Stimulated activated CD4-positive, alpha-beta T cell treated with anti-CD3 and anti-CD28 coated beads, Interleukin-12 subunit alpha, Interleukin-12 subunit beta, amount 100 ng/mL, for 24 hours (primary cell): ENCODE measurements at places on chromosomes 12 and 14.

DNA sequence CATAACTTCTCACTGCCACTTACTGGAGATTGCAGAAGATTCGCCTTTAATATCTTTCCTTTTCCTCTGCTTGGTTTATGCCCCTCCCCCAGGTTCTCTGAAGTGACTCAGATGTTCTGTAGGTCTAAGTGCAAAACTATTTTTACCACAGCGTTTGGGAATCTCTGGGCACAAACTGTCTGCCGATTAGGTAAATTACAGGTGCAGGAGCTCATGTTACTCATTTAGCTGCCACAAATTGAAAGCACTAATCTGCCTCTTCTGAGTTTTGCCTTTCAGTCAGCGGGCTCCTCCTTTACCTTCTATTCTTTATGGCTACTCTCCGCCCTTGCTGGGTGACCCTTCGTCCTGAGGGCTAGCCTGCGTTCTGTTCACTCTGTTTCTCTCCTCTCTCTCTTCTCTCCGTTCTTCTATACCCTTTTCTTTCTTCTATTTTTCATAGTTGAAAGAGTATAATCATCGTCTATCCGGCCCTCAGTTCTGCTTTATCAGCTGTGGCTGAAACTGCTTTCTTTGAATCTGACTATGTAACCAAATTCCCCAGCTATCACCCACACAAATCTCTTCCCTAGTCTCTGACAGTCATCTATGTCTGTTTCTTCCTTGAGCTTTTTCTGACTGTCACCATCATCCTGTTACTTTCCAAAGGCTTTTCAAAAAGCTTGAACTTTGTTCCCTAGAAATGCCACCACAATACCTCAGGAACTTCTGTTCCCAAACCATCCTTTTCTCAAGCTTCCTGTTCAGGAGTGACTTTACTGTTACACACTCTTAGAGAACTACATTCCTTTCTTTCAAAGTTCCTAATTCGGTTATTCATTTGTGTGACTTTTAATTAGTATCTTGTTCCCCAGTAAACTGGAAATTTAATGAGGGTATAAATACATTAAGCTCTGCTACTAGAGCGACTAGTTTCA is 4.3 kb upstream of the MYF6 start:
- no peak for DNase-seq

- no peak for DNase-seq
These were observed 24.2 kb upstream of the INF2 start for GRCh38 chr14:104665114-104665656.

DNA sequence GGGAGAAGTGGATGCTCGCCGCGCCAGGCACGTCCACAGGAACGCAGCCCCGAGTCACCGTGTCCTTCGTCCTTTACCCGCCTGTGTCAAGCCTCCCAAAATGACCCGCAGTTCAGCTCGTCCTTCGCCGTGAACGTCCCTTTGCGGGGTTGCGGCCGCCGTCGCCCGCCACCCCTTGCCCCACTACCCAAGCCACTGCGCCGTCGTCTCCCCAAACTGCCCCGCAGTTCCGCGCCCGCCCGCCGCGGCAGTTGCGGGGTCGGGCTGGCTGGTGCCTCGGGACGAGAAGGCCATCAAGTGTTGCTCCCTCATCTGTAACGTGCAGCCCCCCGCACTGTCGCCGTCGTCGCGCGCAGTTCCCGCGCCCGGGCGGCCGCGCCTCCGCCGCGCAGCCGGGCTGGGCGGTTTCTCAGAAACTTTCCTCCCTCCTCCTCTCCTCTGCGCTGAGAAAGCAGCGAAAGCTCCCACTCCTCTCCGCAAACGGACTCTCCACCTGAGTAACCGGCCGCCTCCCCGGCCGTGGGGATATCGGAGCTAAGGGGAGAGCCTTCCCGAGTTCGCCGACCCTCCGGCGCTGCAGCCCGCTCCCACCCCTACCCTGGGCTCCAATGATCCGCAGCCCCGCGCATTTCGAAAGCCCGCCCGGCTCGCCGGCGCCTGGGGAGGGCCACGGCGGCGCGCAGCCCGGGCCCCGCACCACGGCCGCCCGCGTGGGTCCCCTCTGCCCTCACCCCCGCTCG is 6.7 kb downstream of the CDKN1B start:
- DNase-seq = peak; percentile 26

DNA sequence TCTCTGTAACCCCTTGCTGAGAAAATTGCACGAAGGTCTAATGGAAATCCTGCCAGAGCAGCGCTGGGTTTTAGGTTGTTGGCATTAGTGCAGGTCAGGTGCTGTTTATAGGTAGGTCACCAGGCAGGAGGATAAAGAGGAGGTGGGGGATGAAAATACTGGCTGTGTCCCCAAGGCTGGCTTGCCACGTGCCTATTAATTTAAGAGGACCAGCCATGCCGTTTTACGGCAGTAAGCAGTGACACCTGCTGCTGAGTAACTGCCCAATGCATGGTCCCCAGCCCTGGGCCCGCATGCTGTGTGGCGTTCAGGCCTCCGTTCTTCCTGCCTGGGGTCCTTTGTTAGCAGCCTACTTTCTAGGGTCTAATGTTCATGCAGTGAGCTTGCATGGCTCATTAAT is 67.2 kb downstream of the WDR20 start:
- DNase-seq = no peak

- DNase-seq = no peak
These were observed 11.2 kb downstream of the CD9 start for GRCh38 chr12:6211421-6211869.

DNA sequence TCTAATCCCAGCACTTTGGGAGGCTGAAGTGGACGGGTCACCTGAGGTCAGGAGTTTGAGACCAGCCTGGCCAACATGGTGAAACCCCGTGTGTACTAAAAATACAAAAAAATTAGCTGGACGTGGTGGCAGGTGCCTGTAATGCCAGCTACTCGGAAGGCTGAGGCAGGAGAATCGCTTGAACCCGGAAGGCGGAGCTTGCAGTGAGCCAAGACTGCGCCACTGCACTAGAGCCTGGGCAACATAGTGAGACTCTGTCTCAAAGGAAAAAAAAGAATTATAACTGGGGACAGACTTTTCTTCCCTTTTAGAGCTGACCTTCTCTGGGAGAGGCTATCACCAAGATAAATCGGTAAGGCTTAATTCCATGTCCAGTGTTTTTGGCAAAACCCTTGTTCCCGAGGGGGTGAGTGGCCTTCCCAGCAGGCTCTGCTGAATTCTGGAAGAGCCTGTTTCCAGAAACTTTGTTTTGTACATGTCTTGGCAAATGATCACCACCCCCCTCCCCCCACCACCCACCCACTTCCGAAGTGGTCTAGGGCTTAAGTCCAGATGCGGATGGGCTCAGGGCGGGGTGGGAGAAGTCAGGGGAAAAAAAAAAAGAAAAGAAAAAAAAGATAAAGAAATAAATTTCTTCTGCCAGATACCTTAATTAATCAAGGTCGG is 32.3 kb upstream of the DEGS2 start:
- no peak for DNase-seq

GRCh38 chr14:100155756-100156616 is 3.5 kb downstream of the DEGS2 start:
- no peak for DNase-seq

- no peak for DNase-seq
These were observed 1.3 kb downstream of the RAPGEF3 start for GRCh38 chr12:47757364-47757839.

DNA sequence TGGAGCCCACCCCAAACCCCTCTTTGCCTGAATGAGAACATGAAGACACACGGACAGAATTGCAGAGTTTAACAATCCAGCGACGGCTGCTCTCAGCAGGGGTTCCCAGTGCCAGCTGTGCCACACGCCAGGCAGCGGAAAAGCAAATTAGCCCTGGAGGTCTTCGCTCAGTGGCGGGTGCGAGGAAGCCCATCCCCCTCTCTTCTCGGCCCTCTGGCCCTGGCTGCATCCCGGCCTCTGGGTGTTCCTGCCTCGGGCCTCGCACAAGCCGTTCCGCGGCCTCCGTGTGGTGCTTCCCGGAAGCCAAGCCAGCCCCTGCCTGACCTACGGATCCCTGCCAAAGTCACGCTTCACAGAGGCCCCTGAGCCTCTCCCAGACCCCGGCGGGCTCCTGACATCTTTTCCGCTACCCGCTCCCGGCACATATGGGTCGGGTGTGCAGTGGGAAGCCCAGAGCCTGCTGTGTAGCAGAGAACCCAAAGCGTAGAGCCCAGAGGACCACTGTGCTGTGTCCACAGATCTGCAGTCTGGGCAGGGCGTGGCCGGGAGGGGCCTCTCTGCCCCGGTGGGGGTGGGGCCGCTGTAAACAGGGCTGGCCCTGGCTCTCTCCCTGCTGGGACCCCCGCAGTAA is 70.7 kb upstream of the GALNT9 start:
- DNase-seq = no peak

DNA sequence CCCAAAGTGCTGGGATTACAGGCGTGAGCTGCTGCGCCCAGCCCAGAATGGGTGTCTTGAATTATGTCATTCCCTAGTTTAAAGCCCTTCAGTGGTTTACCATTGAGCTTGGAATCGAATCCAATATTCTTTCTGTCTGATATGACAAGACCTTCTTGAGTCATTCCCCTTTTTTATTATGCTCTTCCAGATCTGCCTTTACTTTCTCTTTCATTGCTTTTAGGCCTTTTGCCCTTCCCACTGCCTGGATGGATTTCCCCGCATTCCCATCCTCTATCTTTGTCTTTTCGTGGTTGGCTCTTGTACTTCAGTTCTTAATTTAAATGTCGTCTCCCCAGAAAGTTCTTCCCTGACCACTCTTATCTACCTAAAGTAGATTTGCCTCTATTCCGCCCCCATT is 1.6 kb downstream of the TRAFD1 start:
- DNase-seq = no peak

- no peak for DNase-seq
These were observed 162.7 kb upstream of the CNOT2 start for GRCh38 chr12:70080566-70080965.

DNA sequence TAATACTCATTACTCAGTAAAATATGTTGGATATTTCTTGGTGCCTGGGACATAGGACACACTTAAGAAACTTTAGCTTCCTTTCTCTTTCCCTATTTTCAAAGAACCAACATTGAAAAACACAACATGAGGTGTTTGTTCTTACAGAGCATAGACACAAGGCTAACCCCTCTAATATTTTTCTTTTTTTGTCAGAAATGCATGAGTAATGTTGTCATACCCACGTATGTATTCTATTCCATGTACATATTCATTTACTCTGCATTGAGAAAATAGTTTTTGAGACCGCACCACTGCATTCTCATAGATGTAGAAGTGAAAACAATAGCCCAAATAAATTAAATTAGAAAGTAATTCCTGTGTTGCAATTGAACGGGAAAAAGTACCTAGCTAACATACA is 13.0 kb downstream of the PAX9 start:
- DNase-seq = no peak
